ENCODE measurements at places on chromosomes 5 and 9.

DNA sequence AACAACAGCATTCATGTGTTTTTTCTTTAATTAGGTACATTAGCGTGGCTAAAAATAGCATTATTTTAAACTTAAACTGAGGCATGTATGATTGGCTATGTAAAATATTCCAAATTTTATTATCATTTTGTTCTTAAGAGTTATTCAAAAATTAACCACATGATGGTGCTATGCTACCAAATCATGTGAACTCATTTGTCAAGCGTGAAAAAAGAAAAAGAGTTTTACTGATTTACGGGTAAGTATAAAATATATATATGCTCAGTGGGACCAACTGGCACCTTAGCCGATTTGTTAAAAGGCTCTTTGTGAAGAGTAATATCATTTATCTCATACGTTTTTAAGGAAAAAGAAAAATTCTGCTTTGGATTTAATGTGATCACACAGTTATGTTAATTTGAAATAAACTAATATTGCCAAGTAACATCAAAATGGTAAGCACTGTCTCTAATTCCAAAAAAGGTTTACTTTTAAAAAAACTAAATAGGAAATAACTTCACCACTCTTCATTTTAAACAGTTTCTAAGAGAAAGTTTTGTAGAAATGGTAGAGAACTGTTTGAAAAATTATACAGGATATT lies 1042.3 kb downstream of the CDH12 start:
- no peak for DNase-seq

DNA sequence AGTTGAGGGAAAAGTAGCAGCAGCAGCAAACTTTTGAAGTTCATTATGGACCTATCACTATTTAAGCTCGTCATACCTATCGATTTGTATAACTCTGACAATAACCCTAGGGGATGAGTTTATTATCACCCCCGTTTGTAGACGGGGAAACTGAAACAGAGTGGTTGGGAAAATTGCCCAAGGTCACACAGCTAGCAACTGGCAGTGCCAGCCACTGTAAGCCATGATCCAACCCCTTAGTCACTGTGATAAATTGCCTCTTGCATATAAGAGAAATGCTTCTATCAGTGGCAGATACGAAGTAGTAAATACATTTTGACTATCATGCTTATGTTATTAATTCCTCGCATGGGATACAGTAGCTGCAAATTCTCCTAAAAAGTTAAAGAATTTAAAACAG lies 73.3 kb upstream of the ATP10B start:
- no peak for DNase-seq

- no peak for DNase-seq
These were observed 12.8 kb upstream of the NRARP start for GRCh38 chr9:137314561-137315560.

- DNase-seq = no peak
These were observed 118.5 kb upstream of the ERCC6L2 start for GRCh38 chr9:95756986-95757385.

- DNase-seq = no peak
These were observed 3.1 kb upstream of the DIRAS2 start for GRCh38 chr9:90645721-90646120.

DNA sequence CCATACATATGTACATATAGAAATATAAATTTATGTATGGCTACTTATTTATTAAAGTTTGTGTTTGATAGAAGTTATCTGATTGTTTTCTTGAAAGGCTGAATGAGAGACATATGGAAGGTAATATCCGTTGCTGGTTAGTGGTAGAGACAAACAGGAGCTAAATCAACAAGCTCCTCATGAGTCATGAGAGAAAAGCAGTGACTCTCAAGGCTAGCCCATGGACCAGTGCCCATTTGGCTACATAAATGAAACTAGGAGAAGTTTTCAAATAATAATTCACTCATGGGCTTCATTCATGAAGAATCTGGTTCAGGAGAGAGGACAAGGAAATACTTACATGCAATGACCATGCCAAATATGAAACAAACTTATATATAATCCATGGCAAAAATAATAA lies 504.5 kb upstream of the ITGA1 start:
- DNase-seq = no peak

DNA sequence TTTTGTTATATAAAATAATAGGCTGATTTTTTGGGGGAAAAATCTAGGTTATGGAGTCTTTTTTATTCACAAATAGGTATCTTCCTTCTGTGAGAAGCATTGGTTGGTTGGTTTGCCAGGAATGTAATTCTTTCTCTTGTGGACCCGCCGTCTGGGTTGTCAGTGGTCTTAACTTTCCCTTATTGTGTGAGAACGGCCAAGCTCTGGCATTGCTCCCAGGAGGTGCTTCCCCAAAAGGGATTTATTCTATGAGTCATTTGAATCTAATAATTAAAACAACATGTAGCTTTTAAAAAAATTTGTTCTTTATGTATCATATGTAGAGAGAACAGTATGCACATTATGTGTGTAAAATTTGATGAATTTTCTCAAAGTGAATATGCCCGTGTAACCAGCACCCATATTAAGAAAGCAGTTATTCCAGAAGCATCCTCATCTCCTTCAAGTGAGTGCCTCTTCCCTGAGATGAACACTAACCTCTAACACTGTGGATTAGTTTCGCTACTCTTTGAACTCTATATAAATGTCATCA lies 114.4 kb downstream of the MAST4 start:
- DNase-seq = no peak

- no peak for DNase-seq
These were observed 39.7 kb downstream of the EGFLAM start for GRCh38 chr5:38297830-38298608.

- no peak for DNase-seq
These were observed 22.1 kb downstream of the ANXA1 start for GRCh38 chr9:73173557-73174329.

DNA sequence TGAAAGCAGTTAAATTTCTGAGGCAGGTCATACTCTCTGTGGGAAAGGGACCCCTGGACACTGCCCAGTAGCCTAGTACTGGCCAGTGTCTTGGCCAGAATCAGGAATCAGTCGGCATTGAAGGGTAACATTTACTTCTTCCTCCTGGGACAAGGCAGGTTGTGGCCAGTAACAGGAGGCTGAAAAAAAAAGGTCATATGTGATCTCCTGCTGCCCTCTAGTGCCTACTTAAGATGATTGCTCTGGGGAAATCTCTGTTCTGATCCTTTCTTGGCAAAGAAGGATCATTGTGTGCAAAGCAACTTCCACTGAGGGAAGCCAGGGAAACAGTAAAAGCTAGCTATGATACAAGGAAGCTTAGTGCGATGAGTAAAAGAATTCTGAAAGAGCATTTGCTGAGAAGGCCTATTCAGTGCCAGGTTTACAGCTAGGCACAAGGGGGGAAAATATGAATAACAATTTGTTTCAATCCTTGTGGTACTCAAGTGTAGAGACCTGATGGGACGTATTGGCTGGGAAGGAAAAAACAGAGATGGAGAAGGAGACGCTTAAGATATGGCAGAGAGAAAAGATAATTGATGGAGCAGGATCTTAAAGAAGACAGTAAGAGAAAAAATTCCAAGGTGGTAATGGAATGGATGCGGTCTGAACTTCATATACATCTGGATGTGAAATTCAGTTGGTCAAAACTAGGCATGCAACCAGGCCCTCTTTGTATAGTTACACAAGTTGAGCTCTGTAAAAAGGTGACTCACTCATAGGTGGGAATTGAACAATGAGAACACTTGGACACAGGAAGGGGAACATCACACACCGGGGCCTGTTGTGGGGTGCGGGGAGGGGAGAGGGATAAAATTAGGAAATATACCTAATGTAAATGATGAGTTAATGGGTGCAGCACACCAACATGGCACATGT lies 25.8 kb upstream of the TRIM32 start:
- no peak for DNase-seq

- DNase-seq = no peak
These were observed 3.0 kb downstream of the MLANA start for GRCh38 chr9:5893591-5894236.

DNA sequence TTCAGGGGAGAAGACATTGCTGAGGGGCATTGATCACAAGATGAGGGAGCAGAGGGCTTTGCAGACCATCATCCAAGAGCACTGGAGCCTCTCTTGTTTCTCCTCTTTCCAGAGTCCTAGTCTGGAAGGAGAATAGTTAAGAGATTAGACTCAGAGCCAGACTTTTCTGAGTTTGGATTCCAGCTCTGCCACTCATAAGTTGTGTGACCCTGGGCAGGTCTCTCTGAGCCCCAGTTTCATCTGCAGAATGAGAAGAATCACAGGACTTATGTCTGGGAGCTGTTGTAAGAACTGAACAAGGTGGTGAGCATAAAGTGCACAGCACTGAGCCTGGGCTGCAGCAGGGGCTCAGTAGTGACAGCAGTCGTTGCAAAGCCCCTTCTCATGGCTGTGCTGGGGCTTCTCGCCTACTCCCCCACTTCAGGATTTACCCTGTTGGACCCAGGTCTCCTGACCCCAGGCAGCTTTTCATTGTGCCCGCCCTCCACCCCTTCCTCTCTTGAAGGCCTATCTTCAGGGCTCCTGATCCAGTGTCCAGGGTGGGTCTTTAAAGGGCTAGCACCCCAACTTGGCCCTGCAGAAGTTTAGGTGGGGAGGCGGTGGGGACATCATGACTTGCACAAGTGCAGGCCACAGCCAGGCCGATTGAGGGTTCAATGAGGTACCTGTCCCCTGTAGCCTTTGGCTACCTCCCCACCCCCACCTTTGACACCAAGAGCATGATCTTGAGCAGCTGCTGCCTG lies 1.5 kb downstream of the SYNPO start:
- no peak for DNase-seq

- DNase-seq = no peak
These were observed 13.5 kb upstream of the NIPAL4 start for GRCh38 chr5:157446412-157446935.

GRCh38 chr9:114899461-114899860 lies 30.9 kb downstream of the TNFSF8 start:
- DNase-seq = no peak

DNA sequence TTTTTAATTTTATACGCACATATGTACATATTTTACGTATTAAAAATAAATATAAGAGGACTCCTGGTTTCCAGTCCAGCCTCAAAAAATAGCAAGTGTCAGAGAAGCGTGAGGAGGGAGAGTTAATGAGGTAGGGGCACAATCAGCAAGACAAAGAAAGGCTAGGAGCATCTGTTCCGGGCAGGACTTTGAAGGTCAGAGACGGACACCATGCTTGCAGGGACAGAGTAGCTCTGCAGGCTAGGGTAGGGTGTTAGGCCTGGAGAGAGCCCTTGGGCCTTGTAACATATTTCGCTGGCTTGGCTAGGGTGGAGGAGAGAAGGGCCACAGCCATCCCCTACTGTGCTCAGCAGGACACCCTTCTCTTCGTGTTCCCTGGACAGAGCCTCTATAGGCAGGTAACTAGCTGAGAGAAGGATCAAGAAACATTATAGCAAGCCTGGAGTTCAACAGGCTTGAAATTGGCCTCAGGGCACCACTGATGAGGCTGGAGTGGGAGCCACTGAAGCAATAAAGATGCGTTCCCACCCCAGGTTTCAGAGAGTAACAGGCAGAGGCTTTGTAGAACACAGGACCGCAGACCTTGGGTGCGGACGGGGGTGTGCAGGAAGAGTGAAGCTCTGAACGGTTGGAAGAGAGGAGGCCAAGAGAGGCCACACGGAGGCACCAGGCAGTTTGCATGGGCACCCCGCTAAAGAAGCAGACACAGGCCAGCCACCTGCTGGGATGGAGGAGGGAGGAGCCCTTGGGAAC lies 9.7 kb upstream of the IPPK start:
- DNase-seq = no peak

DNA sequence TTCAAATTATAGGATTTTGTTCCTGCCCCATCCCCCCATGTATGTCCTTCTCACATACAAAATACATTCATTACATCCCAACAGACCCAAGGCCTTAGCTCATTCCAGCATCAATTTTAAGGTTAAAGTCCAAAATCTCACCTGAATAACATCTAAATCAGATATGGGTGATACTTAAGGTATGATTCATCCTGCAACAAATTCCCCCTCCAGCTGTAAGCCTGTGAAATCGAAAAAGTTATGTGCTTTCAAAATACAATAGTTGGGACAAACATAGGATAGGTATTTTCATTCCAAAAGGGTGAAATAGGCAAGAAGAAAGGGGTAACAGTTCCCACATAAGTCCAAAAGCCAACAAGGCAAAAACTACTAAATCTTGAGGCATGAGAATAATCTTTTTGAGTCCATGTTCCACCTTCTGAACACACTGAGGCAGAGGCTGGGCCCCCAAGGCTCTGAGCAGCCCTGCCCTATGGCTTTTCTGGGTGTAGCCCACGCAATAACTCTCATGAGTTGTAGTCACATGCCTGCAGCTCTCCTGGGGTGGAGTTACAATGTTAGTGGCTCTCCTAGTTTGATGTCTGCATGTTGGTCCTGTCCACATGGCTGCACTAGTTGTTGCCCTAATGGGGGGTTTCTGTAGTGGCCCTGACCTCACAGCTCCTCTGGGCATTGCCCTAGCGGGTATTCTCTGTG lies 243.9 kb upstream of the SMARCA2 start:
- no peak for DNase-seq

Data from activated CD4-positive, alpha-beta T cell treated with anti-CD3 and anti-CD28 coated beads for 48 hours (primary cell).